Cortex of kidney (tissue), 1 donor: ENCODE measurements at places on chromosomes 2 and 18.

DNA sequence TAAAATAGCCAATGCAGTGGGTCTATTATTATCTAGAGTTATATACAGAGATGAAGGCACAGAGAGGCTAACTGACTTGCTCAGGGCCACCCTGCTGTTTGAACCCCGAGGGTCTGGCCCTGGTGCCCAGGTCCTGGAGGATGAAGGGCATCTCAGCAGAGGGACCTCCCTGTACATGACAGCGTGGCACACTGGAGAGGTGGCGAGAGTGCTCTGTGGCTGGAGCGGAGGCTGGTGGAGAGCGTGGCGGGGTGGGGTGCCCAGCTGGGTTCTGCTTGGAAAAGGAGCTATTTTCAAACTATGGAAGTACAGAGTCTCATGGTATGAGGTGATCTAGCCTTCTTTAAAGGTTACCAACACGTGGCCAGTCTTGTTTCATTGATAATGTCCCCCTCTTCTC, 35.8 kb downstream of the GREB1 start:
- DNase-seq: no peak

- no peak for DNase-seq
Observed at GRCh38 chr2:144151851-144152250, 368.1 kb downstream of the ZEB2 start.

DNA sequence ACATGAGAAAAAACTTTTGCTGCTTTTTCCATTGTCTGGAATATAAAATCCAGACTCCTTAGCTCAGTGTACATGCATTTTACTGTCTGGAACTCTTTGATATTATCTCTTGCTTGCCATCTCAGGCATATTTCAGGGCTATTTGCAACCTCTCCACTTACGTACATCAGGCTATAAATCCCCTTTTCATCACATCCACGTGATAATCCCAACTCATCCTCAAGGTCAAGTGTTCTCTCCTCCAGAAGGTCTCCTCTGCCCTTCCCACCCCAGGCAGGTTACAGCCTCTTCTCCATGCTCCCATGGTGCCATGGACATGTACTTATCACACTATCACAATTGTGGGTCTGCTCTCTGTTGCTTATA, 202.5 kb upstream of the RBMS1 start:
- DNase-seq: no peak

DNA sequence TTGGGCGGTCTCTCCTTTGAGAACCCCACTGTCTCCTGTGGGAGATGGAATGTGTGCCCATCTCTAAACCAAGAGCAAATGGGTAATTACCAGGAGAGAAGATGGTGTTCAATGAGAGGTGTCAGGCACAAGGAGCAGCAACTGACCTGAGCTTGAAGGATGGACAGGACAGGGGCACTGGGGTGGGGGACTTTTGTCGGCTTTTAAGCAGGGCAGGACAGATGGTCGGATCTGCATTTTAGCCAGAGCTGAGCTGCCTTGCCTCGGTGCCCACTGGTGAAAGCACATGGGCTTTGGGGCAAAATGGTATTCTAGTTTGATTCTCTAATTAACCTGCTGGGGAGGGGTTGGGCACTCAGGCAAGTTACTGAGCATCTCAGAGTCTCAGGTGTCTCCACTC, 98.0 kb downstream of the INHBB start:
- DNase-seq: no peak

DNA sequence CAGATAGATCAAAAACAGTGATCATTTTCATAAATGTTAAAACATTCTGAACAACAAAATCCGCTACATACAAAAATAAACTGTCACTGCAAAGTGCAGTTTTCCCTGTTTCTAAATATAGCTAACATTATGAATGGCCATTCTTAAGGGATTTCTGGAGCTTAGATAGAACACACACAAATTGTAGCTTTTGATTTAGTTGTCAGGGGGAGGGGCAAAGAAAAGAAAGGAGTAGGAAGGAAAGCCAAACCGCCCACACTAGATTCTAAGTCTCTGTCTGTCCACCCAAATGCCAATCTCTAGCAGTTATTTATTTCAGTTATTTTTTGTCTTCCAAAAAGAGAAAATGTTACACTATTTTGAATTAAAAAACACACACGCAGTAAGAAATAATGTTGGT, 182.4 kb downstream of the CDH2 start:
- DNase-seq: no peak

DNA sequence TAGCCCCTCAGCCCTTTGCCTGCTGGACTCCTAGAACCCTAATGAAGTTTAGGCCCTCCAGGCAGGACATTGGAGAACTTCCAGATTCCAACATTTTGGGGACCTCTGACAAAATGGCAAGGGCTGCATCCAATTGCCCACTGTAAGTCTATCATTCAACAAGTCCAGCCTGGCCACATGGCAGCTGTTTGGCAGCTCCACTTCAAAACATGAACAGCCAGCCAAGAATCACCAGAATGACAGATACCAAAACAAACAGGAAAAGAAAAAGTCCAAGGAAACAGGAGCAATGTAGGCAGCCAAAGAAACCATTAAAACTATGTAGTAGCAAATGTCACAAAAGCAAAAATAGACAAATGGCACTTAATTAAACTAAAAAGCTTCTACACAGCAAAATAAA, 25.5 kb downstream of the SLC4A5 start:
- no peak for DNase-seq

DNA sequence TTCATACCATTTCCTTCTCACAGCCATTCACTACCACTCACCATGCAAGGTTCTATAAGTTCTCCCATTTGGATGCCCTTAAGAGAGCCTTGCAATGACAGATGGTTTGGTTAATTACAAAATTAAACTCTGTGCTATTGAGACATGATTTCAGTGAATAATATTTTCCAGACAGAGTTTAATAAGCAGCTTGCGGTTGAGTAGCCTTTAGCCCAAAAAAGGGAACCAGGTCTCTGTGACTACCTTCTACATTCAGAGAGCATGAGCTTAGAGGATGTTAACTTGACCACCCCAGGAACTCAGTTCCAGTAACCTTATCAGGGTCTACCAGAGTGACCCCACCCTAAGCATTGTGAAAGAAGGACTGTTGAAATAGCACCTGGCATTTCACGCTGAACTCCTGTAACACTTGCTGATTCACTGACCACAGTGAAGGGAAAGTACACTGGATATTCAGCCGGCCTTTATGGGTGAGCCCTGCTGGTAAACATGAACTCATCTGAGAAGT, 1173.1 kb upstream of the ZEB2 start:
- DNase-seq: no peak

- DNase-seq: no peak
Observed at GRCh38 chr2:137118140-137118539, 352.8 kb downstream of the THSD7B start.

GRCh38 chr18:26327062-26327461, 100.8 kb downstream of the TAF4B start:
- no peak for DNase-seq

- DNase-seq: no peak
Observed at GRCh38 chr18:36889321-36889720, 60.4 kb downstream of the KIAA1328 start.

DNA sequence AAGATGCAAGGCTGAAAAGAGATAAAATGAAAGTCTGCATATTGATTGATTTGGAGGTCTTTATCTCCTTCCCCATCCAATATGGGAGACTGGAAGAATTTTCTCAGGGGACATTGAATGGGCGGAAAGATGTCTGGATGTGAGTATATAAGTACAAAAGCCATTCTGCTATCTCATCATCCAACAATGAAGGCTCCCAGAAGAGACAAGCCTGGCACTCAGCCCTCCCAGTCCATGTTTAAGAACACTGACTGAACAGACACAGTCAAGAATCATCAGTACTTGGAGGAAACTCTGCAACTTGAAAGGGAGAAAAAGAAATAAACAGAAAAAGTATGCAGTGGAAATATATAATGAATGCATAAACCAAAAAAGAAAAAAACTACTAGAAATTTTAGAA, 80.9 kb downstream of the PTRHD1 start:
- DNase-seq: no peak

DNA sequence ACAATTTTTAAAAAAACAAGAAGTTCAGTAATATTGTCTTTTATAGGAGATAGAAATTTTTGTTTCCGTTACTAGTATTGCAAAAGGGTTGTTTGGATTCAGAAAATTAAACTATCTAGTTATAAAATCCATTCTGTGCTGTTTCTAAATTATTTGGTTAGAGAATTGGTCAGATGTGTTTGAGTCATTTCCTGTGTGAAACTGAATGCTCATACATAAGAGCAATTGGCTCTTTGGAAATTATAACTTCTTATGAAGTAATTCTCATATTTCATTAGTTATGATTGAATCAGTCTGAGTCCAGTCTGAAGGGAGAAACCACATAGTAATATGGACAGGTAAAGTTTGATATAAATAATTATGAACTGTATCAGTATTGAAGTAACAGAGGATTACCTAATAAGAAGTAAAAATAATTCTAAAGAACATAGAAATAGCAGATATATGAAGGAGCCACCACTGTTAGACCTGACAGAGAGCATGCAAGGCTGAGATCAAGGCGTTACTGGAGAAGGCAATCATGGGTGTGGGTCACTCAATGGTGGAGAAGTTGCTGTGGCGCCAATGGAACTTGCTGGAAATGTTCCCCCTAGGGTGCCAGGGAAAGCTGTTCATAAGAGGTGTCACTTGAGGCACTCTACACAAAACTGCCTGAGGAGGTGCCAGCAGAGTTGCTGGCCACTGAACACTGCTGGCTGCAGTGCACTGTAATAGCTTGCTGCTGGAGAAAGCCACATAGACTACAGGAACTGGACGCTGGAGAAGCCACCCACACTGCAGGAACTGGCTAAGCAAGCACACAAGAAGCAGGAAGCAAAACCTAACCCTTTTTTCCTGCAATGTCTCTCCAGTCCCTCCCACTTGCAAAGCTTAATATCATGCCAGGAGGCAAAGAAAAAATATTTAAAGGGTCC, 18.0 kb upstream of the FAP start:
- DNase-seq: no peak

GRCh38 chr2:204725693-204726360, 180.6 kb downstream of the PARD3B start:
- no peak for DNase-seq

GRCh38 chr2:138274421-138275291, 226.9 kb upstream of the SPOPL start:
- no peak for DNase-seq
